T-helper 2 cell treated with Interferon-gamma antibody and Interleukin-4, amounts not matched to agents 5 μg/mL and 100 μg/mL, for 36 hours (primary cell): ENCODE measurements at places on chromosomes 6 and 20.

GRCh38 chr20:9663423-9663822 lies 149.0 kb downstream of the LAMP5 start:
- no peaks in the 10 kb centered on the region for H3K27me3 ChIP-seq
- DNase-seq: no peak
- no peak overlapping the region for H3K27ac ChIP-seq
- no peaks in the 10 kb centered on the region for H3K36me3 ChIP-seq
- H3K4me3 ChIP-seq: no peak overlapping the region

DNA sequence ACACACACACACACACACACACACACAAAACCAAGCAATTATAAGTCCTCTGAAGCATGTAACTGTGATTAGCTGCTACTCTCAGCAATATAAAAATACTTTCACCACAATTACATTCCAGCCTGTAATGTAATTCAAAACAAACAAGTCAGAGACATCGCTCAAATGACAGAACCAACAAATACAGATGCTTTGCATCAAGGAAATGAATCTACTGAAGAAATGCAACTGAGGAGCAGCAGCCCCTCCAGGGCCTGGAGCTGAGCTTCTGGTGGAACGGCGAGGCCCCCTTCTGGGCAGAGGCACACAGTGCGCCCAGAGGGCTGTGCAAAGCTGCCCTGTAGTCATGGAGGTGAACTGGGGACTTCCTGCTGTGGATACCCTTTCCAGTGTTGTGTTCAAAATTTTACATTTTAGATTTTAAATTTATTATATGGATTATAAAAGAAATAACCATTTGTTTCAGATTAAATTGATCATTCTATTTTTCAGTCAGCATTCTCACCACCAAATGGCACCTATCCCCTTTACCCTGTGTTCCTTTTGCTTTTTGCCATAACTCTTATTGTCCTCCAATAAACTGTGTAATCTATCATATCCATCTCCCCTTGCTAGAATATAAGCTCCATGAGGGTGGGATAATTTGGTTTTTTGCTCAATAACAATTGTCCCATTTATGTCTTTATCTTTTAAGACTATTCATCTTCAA lies 23.2 kb downstream of the ADAT2 start:
- H3K27ac ChIP-seq: no peak overlapping the region
- peak; percentile 50 for DNase-seq
- H3K27me3 ChIP-seq: no peaks in the 10 kb centered on the region
- H3K4me3 ChIP-seq: no peak overlapping the region
- peaks cover 2% of the 10 kb centered on the region for H3K4me1 ChIP-seq
- peaks cover 7% of the 10 kb centered on the region for H3K36me3 ChIP-seq

DNA sequence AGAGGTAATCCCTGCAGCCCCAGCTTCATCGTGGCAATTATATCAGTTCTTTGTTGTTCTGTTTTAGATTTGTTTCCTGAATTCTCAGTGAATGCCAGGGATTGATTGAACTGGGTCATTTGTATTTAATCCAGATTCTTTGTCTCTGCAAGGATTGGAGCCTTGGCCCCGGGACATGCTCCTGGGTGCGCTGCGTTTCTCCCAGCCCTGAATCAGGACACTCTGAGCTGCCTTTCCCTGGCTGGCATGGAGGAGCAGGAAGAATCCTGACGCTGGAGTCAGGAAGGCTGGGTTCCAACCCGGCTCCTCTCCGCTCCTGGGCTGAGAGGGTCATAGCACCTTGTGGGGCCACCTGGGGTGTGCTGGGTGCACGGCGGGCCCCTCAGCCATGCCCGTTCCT lies 545.6 kb downstream of the QKI start:
- H3K27ac ChIP-seq: no peak overlapping the region
- H3K36me3 ChIP-seq: no peaks in the 10 kb centered on the region
- peaks cover 3% of the 10 kb centered on the region for H3K27me3 ChIP-seq
- H3K4me3 ChIP-seq: no peak overlapping the region
- no peak for DNase-seq

GRCh38 chr20:49984426-49985153 lies 1.8 kb downstream of the SNAI1 start:
- H3K27ac ChIP-seq: no peak overlapping the region
- H3K27me3 ChIP-seq: peaks cover 26% of the 10 kb centered on the region
- DNase-seq: no peak
- no peak overlapping the region for H3K4me3 ChIP-seq
- H3K36me3 ChIP-seq: no peaks in the 10 kb centered on the region
- H3K4me1 ChIP-seq: peaks cover 10% of the 10 kb centered on the region

GRCh38 chr6:105569706-105570105 lies 166.8 kb upstream of the PREP start:
- H3K27ac ChIP-seq: no peak overlapping the region
- peaks cover 18% of the 10 kb centered on the region for H3K4me1 ChIP-seq
- H3K27me3 ChIP-seq: peaks cover 34% of the 10 kb centered on the region
- DNase-seq: no peak

GRCh38 chr6:26452631-26453235 lies 5.0 kb upstream of the BTN2A1 start:
- no peak overlapping the region for H3K27ac ChIP-seq
- H3K27me3 ChIP-seq: no peaks in the 10 kb centered on the region
- no peak for DNase-seq

- peak overlapping the region; percentile 97 for H3K27ac ChIP-seq
- no peaks in the 10 kb centered on the region for H3K27me3 ChIP-seq
- peaks cover 9% of the 10 kb centered on the region for H3K36me3 ChIP-seq
- H3K4me1 ChIP-seq: peaks cover 35% of the 10 kb centered on the region
- peak overlapping the region; percentile 100 for H3K4me3 ChIP-seq
- no peak for DNase-seq
These were observed 913 bp downstream of the BTN2A2 start for GRCh38 chr6:26383624-26384417.

GRCh38 chr20:11012975-11013374 lies 339.2 kb upstream of the JAG1 start:
- H3K4me3 ChIP-seq: no peak overlapping the region
- no peaks in the 10 kb centered on the region for H3K27me3 ChIP-seq
- H3K36me3 ChIP-seq: no peaks in the 10 kb centered on the region
- H3K27ac ChIP-seq: no peak overlapping the region

DNA sequence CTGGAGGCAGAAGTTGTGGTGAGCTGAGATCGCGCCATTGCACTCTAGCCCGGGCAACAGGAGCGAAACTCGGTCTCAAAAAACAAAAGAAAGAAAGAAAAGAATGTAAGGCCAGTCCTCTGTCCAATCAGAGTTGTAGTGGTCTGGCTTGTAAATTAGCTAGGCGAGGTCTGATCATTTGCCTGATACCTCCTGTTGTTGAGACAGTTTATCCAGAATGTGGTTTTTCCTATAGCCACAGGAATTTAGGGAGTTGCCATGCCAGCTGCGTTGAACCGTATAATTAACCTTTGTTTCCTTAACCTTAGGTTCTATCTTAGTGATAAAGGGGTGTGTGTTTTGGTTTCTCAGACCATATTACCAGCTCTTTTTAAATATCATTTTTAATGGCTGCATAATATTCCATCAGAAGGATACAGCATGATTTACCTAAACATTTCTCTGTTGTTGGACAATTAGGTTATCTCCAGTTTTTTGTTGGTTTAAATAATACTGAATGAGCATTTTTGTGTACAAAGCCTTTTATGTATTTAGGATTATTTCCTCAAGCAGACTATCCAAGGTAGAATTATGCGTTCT lies 11.7 kb upstream of the PPARD start:
- DNase-seq: no peak
- H3K36me3 ChIP-seq: peaks cover 36% of the 10 kb centered on the region
- no peak overlapping the region for H3K27ac ChIP-seq
- no peak overlapping the region for H3K4me3 ChIP-seq
- peaks cover 19% of the 10 kb centered on the region for H3K4me1 ChIP-seq

GRCh38 chr20:46720776-46721425 lies 11.5 kb downstream of the SLC2A10 start:
- H3K4me3 ChIP-seq: no peak overlapping the region
- no peaks in the 10 kb centered on the region for H3K4me1 ChIP-seq
- H3K27me3 ChIP-seq: peaks cover 1% of the 10 kb centered on the region
- H3K36me3 ChIP-seq: no peaks in the 10 kb centered on the region
- no peak overlapping the region for H3K27ac ChIP-seq
- no peak for DNase-seq

DNA sequence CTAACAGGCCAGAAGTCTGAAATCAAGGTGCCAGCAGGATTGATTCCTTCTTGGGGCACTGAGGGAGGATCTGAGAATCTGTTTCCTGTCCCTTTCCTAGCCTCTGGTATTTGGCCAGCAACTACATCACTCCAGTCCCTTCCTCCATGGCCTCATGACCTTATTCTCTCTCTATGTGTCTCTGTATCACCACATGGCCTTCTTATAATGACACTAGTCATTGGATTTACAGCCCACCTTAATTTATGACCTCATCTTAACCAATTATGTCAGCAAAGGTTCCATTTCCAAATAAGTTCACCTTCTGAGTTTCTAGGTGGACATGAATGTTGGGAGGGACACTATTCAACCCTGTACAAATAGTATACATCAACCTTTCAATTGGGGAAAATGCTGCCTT lies 29.3 kb downstream of the SCML4 start:
- H3K4me1 ChIP-seq: peaks cover 18% of the 10 kb centered on the region
- H3K36me3 ChIP-seq: peaks cover 2% of the 10 kb centered on the region
- DNase-seq: no peak
- no peak overlapping the region for H3K4me3 ChIP-seq

DNA sequence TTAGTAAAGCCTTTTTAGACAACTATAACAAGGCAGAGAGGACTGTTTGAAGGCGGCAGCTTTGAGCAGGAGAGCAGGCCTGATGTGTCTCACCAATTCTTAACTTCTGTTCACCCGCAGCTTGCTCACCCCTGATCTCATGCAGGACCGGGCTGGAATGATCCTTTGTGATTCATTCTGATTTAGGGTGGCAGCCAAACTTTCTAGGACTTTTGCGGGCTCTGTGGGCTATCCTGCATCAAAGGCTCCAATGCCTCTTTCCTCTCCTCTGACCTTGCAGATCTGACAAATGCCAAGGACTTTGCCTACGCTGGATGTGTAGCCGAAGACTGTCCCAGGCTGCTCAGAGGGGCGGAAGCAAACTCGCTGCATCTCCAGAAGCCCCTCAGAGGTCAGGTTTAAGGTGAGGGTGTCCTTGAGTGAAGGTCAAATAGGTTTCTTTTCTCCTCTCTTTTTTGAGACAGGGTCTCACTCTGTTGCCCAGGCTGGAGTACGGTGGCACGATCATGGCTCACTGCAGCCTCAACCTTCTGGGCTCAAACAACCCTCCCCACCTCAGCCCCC lies 72.3 kb downstream of the VEGFA start:
- no peaks in the 10 kb centered on the region for H3K36me3 ChIP-seq
- no peak overlapping the region for H3K27ac ChIP-seq
- no peak for DNase-seq

DNA sequence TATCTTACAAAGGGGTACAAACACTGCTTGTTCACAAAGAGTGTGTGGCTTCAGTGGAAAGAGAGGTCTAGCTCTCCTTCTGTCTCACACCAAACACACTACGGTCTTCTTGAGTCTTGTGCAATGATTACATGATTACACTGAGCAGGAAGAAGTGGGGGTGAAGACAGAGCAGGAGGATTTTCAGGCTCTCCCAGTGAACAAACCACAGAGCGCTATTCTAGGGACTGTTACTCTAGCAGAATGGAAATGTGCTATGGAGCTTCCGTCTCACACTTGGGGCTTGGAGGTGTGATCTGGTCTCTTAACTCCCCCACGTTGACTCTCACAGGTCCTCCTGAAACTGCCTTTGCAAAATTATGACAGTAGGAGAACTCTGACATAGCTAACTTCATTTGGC lies 203.4 kb downstream of the MYLK4 start:
- H3K27me3 ChIP-seq: peaks cover 85% of the 10 kb centered on the region
- no peak for DNase-seq
- peaks cover 1% of the 10 kb centered on the region for H3K36me3 ChIP-seq
- H3K27ac ChIP-seq: no peak overlapping the region
- no peak overlapping the region for H3K4me3 ChIP-seq
- peaks cover 26% of the 10 kb centered on the region for H3K4me1 ChIP-seq

GRCh38 chr20:21464916-21465315 lies 48.9 kb downstream of the NKX2-2 start:
- no peak overlapping the region for H3K4me3 ChIP-seq
- no peak for DNase-seq
- H3K36me3 ChIP-seq: no peaks in the 10 kb centered on the region
- H3K4me1 ChIP-seq: no peaks in the 10 kb centered on the region
- H3K27ac ChIP-seq: no peak overlapping the region
- H3K27me3 ChIP-seq: peaks cover 13% of the 10 kb centered on the region

GRCh38 chr6:14277405-14277930 lies 159.9 kb downstream of the CD83 start:
- H3K36me3 ChIP-seq: peaks cover 5% of the 10 kb centered on the region
- no peaks in the 10 kb centered on the region for H3K27me3 ChIP-seq
- H3K4me3 ChIP-seq: peak overlapping the region; percentile 62
- peak overlapping the region; percentile 99 for H3K27ac ChIP-seq
- peaks cover 42% of the 10 kb centered on the region for H3K4me1 ChIP-seq
- DNase-seq: no peak

GRCh38 chr20:16064989-16065707 lies 508.1 kb downstream of the KIF16B start:
- H3K4me3 ChIP-seq: no peak overlapping the region
- no peaks in the 10 kb centered on the region for H3K36me3 ChIP-seq
- no peaks in the 10 kb centered on the region for H3K27me3 ChIP-seq
- H3K27ac ChIP-seq: no peak overlapping the region
- no peak for DNase-seq
- H3K4me1 ChIP-seq: no peaks in the 10 kb centered on the region

- H3K27ac ChIP-seq: no peak overlapping the region
- DNase-seq: no peak
- H3K4me3 ChIP-seq: no peak overlapping the region
- H3K4me1 ChIP-seq: peaks cover 4% of the 10 kb centered on the region
- no peaks in the 10 kb centered on the region for H3K36me3 ChIP-seq
- peaks cover under 1% of the 10 kb centered on the region for H3K27me3 ChIP-seq
These were observed 35.9 kb downstream of the EPM2A start for GRCh38 chr6:145699462-145699861.

DNA sequence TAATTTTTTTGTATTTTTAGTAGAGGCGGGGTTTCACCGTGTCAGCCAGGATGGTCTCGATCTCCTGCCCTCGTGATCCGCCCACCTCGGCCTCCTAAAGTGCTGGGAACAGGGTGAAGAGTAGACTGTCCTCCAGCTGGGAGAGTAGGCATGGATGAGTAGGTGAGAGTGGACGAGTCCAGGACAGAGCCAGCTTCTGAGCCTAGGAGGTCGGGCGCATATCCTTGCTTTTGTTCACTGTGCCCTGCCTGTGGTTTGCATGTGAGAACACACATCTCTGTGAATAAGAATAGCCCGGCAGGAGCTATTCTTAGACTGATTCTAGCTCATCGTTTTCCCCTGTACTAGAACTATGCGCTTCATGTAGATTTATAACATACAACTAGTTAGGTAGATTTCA lies 78.3 kb downstream of the RPP40 start:
- no peaks in the 10 kb centered on the region for H3K27me3 ChIP-seq
- H3K4me1 ChIP-seq: peaks cover 26% of the 10 kb centered on the region
- no peak overlapping the region for H3K27ac ChIP-seq
- H3K36me3 ChIP-seq: no peaks in the 10 kb centered on the region
- DNase-seq: no peak

- H3K27ac ChIP-seq: no peak overlapping the region
- no peak for DNase-seq
- peaks cover 2% of the 10 kb centered on the region for H3K4me1 ChIP-seq
- H3K4me3 ChIP-seq: no peak overlapping the region
These were observed 153.3 kb upstream of the ENPP5 start for GRCh38 chr6:46323966-46324622.
